ENCODE measurements at places on chromosomes 2 and 18.

DNA sequence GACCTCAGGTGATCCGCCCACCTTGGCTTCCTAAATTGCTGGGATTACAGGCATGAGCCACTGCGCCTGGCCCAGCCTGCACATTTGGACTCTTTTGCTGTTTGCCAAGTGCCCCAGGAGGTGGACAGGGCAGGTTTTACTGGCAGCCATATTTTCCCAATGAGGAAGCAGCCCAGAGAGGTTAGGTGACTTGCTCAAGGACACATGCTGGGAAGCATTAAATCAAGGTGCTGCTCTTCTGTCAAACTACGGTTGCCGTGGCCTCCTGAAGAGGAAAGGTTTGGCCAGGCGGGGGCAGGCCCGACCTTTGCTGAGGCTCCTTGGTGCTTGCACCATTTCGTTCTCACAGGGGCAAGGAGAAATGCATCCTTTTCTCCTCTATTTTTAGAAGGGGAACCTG lies 44.0 kb downstream of the DNMT3A start:
- DNase-seq: no peak

DNA sequence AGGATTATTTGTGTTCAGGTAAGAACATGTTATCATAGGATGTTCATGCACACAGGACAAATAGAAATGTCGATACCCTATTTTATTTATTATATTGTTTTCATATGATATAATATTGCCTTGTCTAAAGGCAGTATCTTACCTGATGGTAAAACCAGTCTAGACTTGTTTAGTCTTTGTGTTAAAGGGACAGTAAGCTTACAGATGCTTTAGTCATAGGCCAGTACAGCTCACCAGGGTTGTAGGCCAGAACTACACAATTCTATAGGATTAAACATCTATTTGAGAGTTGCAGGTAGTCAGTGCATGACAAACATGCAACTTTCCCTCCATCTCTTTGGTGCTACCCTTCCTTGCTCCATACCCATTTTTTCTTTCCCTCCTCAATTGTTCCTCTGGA lies 158.5 kb downstream of the GALNT3 start:
- no peak for DNase-seq

- no peak for DNase-seq
These were observed 46.7 kb upstream of the KCNG2 start for GRCh38 chr18:79750980-79751571.

DNA sequence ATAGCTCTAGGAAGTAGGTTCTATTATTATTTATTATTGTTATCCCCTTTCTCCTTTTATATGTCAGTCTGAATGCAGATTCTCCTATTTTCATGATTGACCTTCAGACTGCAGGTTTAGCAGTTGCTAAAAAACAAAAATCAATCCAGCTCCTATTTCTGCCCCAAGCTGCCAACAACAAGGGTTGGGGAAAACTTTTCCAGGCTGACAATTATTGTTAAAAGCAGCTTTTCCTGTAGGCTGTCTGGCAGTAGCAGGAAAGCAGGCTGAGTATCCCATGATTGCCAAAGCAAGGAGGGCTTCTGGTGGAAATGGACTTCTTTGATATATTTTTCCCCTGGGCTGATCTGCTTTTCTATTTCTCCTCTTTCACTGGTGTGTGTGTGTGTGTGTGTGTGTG lies 78.0 kb upstream of the CTLA4 start:
- no peak for DNase-seq

DNA sequence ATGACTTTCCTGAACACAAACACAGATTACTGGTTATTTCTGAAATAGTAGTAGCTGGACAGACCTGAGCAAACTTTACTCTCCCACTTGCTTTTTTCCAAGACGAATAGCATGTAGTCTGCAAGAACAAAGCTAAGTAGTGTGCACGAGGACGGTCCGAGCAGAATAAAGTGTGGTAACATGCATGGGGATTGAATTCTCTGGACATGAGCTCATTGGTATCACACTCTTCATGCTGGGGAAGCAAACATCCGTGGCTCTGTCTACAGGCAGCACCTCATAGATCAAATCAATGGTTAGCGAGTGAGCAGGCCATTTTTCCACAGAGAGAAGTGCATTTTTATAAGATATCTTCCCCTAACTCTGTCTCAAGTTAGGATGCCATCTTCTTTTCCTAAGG lies 164.8 kb upstream of the STK17B start:
- DNase-seq: no peak

DNA sequence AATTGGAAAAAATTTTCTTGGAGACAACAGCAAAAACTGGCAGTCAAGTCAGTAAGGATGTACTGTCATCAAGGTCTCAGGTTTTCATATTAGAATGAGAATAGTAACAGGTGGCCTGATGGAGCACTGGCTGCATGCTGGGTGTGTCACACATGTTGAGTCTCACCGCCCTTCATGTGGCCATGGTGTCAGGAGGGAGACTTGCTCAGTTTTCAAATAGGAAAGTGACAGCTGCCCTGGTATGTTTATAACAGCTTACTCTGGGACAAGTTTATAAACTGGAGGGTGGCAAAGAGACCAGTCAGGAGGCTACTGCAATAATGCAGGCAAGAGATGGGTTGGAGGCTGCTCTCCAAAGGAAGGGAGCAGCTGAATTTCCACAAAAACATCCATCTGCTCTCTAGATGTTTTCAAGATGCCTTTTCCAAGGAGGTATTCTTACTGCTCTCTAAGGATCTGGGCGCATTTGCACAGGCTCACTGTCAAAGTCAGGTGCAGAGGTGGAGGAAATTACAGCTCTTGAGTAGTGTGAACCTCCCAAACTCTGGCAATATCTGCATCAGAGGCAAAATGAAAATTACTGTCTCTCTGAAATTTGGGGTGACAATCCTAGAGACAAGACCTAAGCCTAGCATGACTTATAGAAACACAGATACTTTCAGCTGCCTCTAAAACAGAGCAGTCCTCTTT lies 321.9 kb upstream of the RAB12 start:
- DNase-seq: no peak

DNA sequence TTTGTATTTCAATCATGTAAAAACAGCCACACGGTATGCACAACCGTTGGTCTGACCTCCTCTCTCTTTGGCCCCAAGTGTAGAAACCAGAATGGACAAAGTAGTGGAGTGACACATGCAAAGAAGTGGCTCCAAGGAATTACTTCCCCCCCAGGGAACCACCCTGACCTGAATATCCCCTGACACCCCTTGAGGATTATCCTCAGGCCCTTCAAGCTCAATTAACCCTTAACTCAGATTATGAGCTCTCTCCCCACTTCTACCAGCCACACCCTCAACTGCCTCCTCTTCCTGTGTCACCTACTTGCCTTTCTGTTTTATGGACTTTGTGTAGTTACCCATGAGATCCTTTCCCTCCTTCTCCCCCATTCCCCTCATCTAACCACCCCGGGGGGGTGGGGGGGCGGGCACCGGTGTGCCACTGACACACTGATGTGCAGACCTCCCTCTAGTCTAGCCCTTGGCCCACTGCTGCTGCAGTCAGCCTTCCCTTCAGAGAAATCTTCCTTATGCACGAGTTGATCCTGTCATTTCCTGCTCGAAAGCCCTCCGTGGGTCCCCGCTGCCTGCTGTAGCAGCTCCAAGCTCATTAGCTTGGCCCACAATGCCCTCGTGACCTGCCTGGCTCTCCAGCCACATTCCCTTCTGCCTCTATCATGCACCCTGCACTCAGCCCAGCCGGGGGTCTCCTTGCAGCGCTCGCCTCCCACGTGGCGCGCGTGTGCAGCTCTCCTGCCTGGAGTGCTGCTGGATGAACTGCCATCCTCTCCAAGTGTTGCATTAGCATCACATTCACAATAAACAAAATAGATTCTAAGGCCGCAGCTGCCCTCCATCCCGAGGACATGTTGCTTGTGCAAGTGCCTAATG lies 40.1 kb upstream of the TMEM177 start:
- DNase-seq: no peak

DNA sequence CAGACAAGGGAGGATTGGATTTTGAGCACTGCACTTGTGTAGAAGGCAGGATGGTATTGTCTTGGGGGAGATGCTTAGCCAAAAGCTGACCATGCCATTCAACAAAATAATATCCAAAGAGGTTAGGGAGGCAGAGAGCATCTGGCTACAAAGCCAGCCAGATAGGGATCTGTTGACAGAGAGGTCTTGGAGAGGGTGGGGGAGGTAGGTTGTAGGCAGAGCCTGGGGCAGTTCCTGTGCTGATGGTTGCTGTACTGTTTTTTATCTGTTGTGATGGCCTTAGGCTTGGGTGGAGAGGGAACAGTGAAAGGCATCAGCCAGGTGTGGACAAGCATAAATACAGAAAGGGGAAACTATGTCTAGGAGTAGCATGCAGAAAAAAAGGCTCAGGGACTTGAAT lies 100.9 kb downstream of the AQP4 start:
- no peak for DNase-seq

DNA sequence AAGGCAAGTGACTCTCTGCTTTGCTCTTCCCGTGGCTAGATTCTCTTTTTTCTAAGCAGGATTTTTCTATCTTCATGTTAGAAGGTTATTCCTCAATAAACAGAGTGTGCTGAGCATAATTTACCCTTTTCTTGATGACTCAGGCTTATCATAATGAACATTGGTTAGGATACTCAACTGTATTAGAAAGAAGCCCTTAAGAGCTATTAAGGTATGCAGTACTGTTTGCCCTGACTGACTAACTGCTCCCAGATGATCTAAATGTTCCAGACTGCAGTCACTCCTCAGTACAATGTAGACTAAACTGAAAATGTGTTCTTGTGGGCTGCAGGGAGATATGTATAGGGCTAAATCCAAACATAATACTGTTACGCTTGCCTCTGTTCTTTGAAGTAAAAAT lies 687.8 kb downstream of the NUP35 start:
- no peak for DNase-seq

GRCh38 chr18:10748641-10749040 lies 222.8 kb downstream of the NAPG start:
- DNase-seq: no peak

GRCh38 chr2:191386938-191387536 lies 141.8 kb downstream of the MYO1B start:
- DNase-seq: no peak

DNA sequence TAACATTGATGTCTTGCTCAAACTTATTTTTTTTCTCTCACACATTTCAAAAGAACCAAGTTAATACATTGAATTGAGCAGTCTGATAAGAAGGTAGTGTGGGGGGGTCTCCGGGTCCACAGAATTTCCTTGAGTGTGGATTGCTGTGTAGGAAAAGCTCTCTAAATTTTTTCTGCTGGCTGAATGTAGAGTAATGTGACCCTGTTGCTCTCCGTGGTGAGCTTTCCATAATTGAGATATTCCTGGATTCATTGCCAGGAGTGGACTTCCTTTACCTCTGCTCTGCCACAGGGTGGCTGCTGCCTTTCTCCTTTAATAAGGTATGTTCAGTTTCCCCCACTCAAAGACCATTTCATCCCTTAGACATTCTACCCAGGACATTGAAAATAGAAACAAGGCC lies 50.9 kb downstream of the PKP4 start:
- DNase-seq: no peak

- DNase-seq: no peak
These were observed 65.0 kb downstream of the LINC00305 start for GRCh38 chr18:64083916-64084315.

- no peak for DNase-seq
These were observed 14.1 kb upstream of the PMAIP1 start for GRCh38 chr18:59885579-59886163.

DNA sequence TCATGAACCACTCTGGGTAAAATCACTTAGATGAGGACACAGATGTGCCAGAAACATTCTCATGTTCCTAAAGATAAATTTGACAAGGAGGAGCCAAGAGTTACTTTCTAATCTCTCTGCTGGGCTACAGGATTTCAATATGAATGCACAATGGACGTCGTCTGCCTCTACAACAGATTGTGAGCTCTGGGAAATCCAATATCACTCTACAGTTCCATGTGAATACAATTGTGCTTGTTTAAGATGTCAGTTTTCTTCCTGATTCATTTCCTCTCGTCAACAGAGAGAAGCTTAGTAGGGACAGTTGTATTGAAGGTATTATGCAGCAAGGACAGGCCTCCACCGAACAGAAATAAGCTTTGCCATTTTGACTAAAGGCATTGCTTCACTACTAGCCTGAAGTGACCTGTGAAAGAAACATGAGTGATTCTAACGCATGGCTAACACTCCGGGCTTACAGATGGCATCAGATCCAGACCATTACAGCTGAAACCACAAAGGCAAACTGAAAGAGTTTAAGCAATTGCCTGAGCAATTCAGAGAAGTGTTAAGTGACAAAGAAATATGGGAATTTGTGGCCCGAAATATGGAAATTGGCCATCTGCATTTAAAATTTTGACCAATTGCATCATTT lies 1591.5 kb downstream of the LRP1B start:
- DNase-seq: no peak

- DNase-seq: no peak
These were observed 48.8 kb downstream of the EIF5B start for GRCh38 chr2:99386011-99386410.

DNA sequence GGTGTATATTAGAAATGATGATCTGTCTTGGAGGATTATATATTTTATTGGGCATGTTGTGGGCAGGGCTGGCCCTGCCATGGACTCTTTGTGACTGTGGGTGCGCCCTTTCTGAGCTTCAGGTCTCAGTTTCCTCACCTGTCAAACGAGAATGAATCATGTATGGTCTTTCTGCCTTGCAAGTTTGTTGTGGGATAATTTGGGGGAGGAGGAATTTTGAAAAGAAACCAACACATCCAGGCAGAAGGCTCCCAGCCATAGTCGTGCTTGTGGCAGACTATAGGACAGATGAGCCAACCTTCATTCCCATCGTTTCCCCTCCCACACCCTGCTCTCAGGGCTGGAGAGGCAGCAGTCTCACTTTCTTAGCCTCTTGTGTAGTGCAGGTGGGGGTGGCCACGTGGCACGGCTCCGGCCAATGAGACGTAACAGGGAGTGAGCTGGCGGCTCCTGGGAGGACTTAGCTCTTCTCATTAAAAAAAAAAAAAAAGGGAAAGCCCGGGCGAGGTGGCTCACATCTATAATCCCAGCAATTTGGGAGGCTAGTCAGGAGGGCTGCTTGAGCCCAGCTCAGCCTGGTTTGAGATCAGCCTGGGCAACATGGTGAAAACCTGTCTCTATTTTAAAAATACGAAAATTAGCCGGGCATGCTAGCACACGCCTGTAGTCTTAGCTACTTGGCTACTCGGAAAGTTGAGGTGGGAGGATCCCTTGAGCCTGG lies 63.1 kb downstream of the RHOB start:
- no peak for DNase-seq

- no peak for DNase-seq
These were observed 36.5 kb upstream of the CYTIP start for GRCh38 chr2:157480182-157480961.
